ENCODE measurements at places on chromosomes 7 and 10.

DNA sequence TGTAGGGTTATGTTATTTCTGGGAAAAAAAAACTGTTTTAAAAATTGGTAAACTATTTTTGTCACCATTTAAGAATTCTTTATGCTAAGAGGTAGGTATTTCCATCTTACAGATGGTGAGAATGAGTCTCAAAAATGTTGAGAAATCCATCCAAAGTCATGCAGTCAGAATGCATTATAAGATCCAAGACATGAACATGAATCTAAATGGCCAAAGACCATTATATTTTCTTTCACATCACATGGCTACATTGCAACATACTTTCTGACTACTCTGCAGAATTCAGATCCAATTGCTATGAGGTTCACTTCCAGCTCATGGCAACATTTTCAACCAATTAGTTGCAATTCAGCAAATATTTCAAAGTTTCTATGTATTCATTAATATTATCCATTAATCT, 181.2 kb downstream of the TWIST1 start:
- DNase-seq = no peak

DNA sequence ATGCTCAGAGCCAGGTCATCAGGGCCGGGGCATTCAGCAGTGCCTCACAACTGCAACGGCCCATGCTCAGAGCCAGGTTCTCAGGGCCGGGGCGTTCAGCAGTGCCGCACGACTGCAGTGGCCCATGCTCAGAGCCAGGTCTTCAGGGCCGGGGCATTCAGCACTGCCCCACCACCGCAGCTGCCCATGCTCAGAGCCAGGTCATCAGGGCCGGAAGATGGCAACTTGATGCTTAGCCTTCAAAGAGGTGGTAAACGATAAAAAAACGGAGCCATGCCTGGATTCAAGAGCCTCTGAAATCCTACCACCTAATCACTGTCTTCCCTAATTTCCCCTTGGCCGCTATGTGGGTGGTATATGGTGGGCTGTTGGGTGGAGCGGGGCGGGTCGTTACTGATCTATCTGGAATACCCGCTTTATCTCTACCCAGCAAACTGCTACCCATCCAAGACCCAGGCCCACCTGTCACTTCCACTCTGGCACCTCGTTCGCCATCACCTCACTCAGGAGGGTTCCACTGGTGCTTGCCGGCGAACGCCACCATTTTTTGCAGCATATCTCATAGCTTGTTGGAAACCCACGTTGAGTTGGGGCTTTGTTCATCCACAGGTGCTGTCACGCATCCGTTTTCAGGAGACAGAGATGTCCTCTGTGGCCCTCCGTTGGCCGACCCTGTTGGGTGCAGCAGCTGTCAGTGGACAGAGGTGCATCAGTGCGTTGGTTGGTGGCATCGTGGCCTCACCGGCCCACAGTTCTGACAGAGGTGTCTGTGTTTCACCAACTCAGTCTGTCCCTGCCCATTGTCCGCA, 221.1 kb downstream of the EBF3 start:
- no peak for DNase-seq

- no peak for DNase-seq
Measured at GRCh38 chr10:64369885-64370773, 848.9 kb downstream of the REEP3 start.

- DNase-seq = no peak
Measured at GRCh38 chr10:51301644-51302043, 227.4 kb downstream of the PRKG1 start.

GRCh38 chr7:129163875-129164544, 19.5 kb downstream of the TSPAN33 start:
- DNase-seq = no peak

DNA sequence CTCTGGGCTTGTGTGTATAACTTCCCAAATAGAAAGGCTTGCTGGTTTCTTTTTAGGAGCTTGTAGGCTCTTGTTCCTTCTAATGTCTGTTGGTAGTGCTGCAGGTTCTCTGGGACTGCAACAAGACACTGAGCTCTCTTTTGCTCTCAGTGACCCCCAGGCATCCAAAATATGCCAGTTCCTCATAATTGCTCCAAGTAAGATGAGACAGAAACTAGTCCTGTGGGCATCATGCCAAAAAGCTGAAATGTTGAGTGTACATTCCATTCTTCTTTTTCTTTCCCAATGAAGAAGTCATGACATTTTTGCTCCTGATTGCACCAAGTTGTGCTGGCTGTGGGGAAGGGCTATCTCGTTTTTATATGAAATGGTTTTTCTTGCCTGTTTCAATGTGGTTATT, 7.1 kb upstream of the BTBD16 start:
- DNase-seq = no peak

DNA sequence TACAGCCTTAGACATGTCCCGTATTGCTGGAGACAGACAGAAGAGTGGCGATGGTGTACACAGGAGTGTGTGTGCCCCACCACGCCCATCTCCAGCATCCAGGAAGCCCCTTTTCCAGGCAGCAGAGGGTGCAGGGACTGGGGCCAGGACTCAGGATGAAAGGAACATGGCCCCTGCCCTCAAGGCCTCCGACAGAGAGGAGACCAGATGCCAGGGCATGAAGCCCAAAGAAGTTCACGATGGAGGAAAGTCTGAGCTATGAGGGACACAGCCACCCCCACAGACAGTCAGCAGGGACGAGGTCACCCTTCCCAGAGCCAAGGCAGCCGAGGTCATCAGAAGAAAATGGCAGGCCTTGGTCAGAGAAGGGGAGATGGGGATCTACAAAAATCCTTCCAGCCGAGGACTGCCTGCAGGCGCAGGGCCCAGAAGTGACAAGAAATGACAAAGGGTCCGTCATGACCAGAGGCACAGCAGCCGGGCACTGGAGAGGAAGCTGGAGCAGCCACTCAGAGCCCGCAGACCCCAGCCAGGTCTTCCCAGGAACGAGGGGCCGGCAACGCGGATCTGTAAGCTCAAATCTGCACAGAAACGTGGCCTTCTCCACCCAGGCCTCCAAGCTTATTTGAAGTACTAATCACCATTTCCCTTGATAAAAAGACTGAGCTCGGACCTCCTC, 78.7 kb upstream of the PPP2R2D start:
- DNase-seq = no peak

- no peak for DNase-seq
Measured at GRCh38 chr7:135803143-135803542, 54.5 kb upstream of the FAM180A start.

All from stimulated activated CD4-positive, alpha-beta T cell treated with anti-CD3 and anti-CD28 coated beads, Interleukin-4, amount 100 ng/mL, for 1 hour (primary cell).